T-helper 2 cell treated with Interferon-gamma antibody and Interleukin-4, amounts not matched to agents 5 μg/mL and 100 μg/mL, for 36 hours (primary cell): ENCODE measurements at places on chromosomes 5 and 9.

DNA sequence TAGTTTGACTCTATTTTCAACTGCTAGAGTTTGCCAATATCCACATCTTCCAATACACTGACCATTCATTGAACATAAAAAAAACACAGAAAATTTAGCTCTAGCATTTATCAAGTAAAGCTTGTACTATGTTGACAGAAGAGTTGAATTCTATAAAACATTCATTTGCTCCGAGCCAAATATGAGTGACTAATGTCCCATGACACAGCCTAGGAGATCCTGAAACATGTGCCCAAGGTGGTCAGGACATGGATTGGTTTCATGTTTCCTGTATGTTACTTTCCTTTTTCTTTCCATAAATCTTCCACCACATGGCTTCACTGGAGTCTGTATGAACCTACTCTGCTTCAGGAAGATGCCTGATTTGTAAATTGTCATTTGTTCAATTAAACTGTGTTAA, 122.4 kb upstream of the PRDM9 start:
- no peak for DNase-seq

DNA sequence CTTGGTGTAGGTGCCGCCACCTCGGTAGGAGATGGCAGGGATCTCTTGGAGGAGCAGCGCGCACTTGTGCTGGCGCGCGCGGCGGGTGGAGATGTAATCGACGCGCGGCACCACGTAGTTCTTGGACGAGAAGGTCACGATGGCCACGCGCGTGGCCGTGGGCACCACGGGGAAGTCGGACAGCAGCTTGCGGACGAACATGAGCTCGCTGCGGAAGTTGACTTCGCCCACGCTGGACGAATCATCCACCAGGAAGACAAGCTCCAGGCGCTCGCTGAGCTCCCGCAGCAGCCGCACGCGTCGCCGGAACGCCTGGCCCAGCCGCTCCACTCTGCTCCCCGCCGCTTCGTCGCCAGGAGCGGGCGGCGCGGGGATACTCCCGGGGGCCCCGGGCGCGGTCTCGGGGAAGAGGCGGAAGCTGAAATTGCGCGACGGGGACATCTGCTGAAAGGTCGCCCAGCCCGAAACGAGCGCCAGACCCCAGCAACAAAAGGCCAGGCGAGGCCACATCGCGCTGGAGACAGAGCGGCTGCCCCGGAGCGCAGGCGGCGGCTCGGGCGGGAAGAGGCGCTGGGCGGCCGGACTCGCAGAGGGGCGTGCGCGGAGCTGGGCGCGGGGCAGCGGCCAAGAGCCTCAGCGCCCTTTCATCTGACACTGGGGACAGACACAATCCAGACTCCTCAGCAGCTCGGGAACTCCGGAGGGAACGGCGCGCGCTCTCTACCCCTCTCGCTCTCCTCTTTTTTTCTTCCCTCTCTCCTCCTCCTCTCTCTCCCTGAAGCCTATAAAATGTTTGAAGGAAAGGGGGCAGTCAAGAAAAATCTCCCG, at the start of gene SVEP1:
Gene SVEP1 (minus strand): TSS at position 708 of the 828 bp plus-strand sequence. CDS start 198 bp downstream, at position 510.
- DNase-seq, result no peak

- no peak for DNase-seq
Observed at GRCh38 chr5:77032635-77033034, 2.4 kb downstream of the AGGF1 start.

GRCh38 chr5:72245951-72246532, 74.0 kb downstream of the MRPS27 start:
- DNase-seq, result no peak

DNA sequence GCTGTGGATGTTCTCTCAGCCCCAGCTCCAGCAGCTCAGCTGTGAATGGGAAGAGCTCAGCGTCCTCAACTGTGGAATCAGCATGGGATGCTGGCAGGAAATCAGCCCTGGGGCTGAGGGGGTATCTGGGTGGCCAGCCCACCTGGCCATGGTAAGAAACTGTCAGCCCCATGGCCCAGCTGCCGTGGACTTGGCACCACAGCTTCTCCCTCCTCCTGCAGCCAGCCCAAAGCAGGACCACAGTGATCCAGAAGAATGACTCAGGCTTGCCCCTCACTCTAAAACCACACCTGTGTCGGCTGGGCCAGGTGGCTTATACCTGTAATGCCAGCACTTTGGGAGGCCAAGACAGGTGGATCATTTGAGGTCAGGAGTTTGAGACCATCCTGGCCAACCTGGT, 48.0 kb downstream of the SAR1B start:
- no peak for DNase-seq

GRCh38 chr5:73303148-73304079, 130.4 kb downstream of the TMEM174 start:
- no peak for DNase-seq

GRCh38 chr9:8262625-8263622, 463.3 kb upstream of the DMAC1 start:
- DNase-seq, result no peak

- DNase-seq, result no peak
Observed at GRCh38 chr5:1111241-1111726, 579 bp downstream of the SLC12A7 start.

- no peak for DNase-seq
Observed at GRCh38 chr5:90550963-90551362, 7.6 kb upstream of the ADGRV1 start.
